ENCODE measurements at places on chromosomes 3 and 15. TPM values are rescaled to one million over a fixed set of nuclear protein-coding genes. Genes with fewer than 3 reads are reported as not detected.

The KBTBD12 gene
- 0.63 TPM for total RNA-seq

The GATA2 gene
- total RNA-seq, result 0.40 TPM

The HMG20A gene
- 58.8 TPM for total RNA-seq

The DPPA2 gene
- total RNA-seq, result 12.6 TPM

The CCR1 gene
- total RNA-seq, result not detected

The COL8A1 gene
- total RNA-seq, result 0.99 TPM

The GOLGA6L7 gene
- total RNA-seq, result not detected

The NTRK3 gene
- 4.6 TPM for total RNA-seq

The RTF1 gene
- total RNA-seq, result 47.7 TPM

The LHFPL4 gene
- total RNA-seq, result 20.9 TPM

The GOLGA8T gene
- 1.5 TPM for total RNA-seq

The SPATA12 gene
- 0.19 TPM for total RNA-seq

The UMPS gene
- 59.0 TPM for total RNA-seq

The NRROS gene
- 5.3 TPM for total RNA-seq

The TRPM1 gene
- not detected for total RNA-seq

The SUSD5 gene
- total RNA-seq, result 3.3 TPM

The ESYT3 gene
- total RNA-seq, result 7.0 TPM

The PRR20G gene
- total RNA-seq, result not detected

The REC114 gene
- not detected for total RNA-seq

The SLC24A5 gene
- total RNA-seq, result not detected

The PLA2G4E gene
- not detected for total RNA-seq
